ENCODE measurements at places on chromosomes 16 and 17.

DNA sequence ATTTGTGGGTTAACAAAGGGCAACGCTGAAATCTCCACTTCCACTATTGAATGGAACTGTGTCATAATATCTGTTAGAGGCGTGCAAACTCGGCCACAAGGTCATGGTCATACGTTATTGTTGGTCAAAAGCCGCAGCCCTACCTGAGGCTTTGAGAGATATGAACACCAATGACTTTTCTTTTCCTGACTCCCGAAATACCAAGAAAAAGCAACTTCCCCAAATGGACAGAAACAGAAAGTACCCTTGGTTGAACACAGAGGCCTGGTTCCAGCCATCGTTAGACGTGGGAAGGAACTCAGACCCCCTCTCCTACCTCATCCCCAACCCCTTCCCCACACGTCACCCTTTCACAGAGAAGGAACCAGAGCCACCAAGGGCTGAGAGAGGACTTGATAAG is 1.4 kb upstream of the PIK3R5 start:
- DNase-seq = no peak

DNA sequence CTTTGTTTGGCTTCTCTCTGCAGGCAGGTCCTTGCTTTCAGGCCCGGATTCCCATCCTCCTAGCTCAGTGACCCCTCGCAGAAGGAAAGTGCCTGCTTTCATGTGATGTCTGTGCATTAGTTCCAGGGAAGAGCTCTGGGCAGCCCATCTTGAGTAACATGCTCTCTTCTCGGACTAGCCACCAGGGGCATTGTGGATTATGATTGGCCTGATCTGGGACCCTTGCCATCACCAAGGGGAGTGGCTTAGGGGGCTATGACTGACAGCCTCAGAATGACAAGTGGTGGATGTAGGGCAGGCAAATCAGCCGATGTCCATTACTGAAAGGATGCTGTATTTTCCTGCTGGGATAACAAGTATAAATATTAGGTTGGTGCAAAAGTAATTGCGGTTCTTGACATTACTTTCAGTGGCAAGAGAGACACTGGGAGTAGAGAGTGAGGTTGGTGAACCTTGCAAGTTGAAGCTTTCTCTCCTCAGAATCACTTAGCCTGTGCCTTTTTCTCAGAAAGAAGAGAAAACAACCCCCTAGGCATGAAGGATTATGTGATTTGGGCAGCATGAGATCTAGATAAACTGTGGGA is 71.5 kb upstream of the MPHOSPH6 start:
- DNase-seq = no peak

GRCh38 chr16:59328961-59329360 is 594.8 kb upstream of the GOT2 start:
- no peak for DNase-seq

DNA sequence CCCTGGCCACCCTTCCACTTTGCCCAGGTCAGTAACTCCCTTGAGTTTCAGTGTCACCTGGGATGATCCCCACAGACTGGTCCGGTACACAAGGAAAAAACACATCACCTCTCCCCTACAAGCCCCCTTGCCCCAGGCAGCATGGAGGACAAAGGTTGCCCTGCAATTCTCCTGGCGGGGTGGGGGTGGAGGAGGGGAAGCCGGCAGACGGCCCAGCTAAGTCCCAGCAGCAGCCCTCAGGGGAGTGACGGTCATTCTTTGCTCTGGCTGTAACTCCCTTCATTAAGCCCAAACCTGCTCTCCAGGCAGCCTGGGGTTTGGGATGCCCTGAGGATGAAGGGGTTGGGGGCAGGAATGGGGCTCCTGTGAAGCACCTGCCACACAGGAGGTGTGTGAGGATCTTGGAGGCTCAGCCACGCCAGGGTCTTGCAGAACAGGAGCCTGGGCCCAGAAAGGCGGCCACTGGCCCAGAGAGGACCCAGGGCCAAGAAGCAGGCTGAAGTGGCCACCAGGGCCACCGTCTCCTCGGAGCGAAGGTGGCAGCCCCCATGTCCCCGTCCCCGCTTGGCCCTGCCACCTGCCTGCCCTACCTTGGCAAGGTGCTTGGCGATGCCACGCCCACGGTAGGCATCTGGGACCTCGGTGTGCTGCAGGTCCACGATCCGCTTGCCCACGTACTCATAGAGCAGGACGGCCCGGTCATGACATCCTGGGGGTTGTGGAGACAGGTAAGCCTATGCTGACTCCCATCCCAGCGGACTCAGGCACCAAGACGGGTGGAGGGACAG is 9.5 kb downstream of the NATD1 start:
- DNase-seq = no peak

DNA sequence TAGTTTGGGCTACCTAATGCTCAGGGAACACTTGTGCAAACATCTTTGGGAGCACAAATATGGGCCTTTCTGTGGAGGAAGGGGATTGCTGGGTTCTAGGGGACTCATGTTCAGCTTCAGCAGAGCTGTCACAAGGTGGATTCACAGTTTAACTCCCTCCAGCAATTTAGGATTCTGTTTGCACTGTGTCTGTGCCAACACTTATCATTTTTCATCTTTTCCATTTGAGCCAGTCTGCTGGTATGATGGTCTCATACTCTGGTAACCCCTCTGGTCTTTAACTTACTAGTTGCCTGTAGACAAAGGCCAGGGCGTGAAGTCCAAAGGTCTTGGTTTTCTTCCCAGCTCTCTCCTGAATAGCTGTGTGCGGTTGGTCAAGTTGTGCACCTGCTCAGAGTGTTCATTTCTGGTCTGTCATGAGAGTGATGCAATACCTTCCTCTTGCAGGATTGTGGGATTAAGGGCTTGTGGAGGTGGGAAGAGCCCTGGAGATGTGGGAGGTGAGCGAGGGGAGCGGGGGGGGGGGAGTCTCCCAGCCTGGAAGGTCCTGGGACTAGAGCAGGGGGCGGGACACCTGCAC is 152.6 kb downstream of the CMIP start:
- no peak for DNase-seq

- no peak for DNase-seq
These were observed 85.3 kb upstream of the MAF start for GRCh38 chr16:79685871-79686270.

- DNase-seq = no peak
These were observed 16.9 kb upstream of the GLIS2 start for GRCh38 chr16:4298761-4299522.

DNA sequence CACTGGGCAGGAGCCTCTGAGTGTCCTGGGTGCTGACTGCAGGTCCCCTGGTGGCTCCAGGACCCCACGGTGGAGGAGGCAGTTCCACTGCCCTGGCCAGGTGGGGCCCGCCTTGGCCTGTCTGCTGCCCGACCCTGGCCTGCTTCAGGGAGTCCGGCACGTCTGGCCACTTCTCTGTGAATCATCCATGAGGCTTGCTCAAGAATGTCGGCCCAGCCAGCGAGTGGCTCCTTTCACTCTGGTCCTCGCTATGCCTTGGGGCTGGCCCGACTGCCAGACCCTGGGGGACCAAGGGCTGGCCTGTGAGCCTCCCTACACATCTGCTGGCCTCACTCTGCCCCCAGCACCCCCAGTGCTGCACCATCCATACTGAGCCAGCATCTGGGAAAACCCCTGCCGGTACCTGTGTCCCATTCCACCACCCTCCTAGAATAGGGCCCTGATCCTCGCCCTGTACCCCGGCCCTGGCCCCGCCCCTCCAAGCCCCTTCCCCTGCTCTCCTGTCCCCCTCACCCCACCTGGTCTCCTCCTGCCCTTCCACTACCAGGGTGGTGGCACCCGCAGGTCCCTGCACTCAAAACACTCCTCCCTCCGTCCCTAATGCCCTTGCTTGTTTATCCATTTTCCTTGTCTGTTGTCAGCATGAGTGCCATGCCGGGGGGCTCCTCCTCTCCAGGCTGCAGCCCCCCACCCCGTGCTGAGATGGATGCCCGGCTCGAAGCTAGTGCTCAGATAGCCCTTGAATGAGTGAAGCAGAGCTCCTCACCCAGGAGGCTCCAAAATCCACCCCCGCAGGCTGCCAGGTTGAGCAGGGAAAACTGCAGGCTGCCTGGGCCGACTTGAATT is 35.5 kb downstream of the ADCY7 start:
- DNase-seq = no peak

DNA sequence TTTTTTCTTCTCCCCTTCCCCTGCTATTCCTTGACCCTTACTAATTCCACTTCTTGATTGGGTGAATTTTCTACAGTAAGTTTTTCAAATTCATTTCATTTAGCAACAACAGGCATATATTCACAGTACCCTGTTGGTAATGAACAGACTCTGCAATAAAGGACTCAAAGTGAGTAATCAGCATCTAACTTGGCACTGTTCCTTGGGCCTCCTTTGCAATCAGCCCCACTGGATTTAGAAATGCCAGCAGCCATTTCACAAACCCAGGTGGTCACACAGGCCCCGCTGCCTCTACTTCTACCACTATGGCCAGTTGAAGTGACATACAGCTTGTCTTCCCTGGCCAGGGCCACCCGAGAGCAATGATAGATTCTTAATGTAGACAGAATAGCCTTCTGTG is 113.8 kb downstream of the CYB561 start:
- DNase-seq = no peak

DNA sequence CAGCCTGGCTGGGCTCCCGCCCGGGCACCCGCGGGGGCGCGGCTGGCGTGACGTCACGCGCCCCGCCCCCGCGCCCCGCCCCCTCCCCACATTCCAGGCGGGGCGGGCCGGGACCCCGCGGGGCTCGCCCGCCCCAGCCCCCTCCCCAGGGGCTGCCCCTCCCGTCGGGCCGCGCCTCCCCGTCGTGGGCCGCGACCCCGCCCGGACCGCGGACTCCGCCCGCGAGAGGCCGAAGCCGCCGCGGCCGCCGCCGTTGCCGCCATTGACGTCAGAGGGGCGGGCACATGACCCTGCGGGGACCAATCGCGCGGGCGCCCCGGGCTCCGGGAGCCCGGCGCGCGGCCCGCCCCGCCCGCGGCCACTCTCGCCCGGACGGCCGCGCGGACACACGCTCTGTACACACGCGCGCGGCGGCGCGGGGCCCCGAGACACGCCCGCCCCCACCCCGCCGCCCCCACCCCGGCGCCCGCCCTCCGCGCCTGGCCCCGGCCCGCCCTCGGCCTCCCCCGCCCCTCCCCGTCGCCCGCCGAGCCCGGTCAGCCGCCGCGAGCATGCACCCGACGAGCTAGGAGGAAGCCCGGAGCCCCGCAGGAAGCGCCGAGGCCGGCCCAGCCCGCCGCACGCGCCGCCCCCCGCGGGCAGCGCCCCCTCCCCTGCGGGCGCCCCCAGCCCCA is at the start of gene CMIP:
Gene CMIP (plus strand): TSS at position 361 of the 674 bp plus-strand sequence.
- no peak for DNase-seq

DNA sequence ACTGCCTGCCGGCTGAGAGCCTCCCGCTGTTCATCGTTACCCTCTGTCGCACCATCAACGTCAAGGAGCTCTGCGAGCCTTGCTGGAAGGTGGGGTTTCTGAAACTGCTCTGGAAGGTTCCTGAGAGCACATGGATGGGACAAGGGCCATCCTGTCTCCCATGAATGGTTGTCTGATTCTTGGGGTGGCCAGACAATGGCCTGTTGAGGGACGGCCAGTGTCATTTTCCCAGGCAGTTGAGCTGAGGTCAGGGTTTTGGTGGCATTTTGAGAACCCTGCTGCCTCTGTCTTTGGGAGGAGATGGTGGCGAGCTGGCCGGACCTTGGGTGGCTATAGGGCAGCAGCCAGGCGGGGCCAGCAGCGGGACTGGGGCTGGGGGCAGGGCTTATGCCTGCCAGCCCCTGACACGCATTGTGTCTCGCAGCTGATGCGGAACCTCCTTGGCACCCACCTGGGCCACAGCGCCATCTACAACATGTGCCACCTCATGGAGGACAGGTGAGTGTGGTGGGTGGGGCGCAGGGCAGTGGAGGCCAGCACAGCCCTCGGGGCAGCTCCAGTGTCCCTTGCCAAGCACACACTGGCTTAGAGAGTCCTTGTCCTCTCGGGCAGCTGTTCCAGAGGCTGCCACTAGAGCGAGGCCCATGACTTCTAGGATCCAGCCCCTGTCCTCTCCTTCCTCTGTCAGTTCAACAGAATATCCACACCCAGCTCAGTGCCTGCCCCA is 9.1 kb downstream of the TSC2 start:
- DNase-seq = no peak

DNA sequence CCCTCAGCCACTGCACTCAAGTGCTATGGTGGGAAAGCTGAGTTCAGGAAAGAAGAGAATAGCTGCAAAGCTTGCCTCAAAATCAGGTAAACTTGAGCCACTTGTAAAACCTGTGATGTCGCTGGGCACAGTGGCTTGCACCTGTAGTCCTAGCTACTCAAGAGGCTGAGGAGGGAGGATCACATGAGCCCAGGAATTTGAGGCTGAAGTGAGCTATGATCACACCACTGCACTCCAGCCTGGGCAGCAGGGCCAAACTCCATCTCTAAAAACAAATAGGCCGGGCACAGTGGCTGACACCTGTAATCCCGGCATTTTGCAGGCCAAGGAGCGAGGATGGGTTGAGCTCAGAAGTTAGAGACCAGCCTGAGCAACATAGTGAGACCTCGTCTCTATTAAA is 26.4 kb upstream of the SMURF2 start:
- no peak for DNase-seq

GRCh38 chr17:48373130-48373830 is 56.7 kb downstream of the SKAP1 start:
- no peak for DNase-seq

- DNase-seq = no peak
These were observed 17.2 kb downstream of the TMEM114 start for GRCh38 chr16:8572919-8573724.

DNA sequence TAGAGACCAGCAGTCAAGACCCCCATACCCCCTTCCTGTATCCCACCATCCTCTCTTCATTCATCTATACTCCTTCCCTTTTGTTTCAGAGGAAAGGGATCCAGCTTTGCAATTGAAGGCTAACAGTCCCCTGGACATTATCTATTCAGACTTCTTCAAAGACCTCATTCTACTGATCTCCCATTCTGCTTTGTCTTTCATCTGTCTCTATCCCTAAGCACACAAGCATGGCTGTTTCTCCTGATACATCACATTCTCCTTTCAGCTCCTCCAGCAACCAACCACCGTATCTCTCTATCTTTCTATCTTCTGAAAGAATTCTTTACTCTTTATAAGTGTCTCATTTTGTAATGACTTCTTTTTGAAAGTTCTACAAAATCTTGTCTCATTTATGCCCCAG is 9.7 kb upstream of the ARHGAP17 start:
- no peak for DNase-seq

DNA sequence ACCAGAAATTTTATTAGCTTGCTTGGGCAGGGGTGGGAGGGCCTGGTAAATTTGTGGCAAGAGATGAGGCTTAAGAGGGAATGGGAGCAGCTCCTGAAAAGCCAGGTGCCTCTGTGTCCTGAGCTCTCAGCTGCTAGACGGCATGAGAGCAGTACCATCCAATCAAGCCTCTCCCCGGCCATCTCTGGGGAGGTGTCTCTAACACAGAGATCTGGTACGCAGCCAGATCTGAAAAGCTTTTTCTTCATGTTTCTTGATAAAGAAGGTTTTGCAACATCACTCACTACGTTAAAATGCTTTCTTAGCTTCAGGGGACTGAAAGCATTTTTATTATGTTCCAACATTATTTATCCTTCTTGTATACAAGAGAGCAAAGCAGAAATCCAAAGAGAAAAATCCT is 488.2 kb downstream of the RBFOX1 start:
- peak; percentile 2 for DNase-seq

DNA sequence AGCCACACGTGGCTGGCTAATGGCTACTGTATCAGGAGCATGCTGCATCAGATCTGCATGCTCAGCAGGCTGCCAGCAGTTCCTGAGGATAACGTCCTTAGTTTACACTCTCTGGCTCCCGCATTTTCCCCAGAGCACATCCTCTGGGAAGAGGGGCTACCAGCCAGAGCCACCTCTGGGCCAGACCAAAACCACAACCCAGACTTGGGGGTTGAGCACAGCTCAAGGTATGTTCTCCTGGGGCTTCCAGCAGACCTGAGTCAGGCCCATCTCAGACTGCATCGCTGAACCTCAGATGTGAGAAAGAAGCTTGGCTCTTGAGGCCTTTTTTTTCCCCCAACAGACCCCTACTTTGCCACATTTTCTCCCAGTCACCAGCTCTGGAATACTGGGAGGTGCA is 23.7 kb upstream of the WSCD1 start:
- no peak for DNase-seq

Data from NCI-H187 (cell line).